ENCODE measurements at places on chromosomes 16 and 17.

DNA sequence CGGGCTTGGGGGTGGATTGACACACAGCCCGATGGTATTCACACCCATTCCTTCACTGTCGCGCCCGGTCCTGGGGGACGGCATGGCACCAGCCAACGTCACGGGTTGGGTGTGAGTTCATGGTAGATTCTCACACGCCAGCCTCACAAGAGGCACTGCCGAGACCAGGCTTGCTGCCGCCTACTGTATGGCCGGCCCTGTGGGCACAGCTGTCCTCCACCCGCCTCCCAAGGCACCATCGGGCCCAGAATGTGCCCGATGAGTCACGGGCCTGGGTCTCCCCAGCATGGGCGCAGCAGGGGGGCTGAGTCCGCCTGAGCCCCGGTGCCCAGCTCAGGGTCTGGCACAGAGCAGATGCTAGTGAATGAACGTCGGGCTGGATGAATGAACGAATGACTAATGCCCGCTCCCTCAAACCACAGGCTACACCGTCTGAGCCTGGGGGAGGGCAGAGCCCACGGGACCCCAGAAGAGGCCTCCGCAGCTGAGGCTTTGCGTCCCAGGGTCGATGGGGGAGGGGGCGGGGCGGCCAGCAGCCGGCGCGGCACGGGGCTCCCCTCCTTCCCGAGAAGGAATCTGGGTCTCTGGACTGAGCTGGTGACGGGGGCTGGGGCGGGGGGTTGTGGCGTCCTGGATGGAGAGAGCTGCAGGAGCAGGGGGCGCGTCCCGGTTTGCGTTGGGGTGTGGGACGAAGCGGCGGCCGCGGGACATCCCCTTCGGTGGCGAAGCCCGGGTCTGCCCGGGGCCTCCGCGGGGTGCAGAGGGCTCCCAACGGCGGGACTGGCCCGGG lies 829 bp downstream of the PITPNM3 start:
- DNase-seq: no peak

- no peak for DNase-seq
Observed at GRCh38 chr16:20074099-20074991, 655 bp upstream of the GPR139 start.

GRCh38 chr17:78316115-78316866 lies 43.6 kb downstream of the SOCS3 start:
- no peak for DNase-seq

DNA sequence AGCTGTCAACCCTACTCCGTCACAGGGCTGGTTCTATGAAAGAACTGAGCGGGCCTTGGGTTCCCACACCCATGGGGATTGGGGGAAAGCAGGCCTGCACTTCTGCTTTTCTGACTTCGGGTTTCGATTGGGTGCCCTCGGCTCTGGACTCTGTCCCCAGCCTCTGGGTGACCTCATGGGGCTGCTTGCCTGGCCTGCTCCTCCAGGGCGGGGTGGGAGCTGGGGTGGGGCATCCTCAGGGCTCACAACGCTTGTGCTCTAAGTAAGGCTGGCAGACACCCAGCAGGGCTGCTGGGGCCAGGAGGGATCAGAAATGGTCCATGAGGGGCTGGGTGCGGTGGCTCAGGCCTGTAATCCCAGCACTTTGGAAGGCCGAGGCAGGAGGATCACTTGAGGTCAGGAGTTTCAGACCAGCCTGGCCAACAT lies 19.2 kb downstream of the ARHGAP27 start:
- no peak for DNase-seq

GRCh38 chr16:19400711-19401110 lies 17.0 kb upstream of the TMC5 start:
- DNase-seq: no peak
